IPS-NIHi11 (cell line): ENCODE measurements at places on chromosomes 11 and 22.
A peak's percentile ranks its signal among the peaks of the same experiment; 100 is the strongest.

- DNase-seq: no peak
Observed at GRCh38 chr11:12218909-12219308, 108.5 kb downstream of the MICAL2 start.

GRCh38 chr22:33303099-33303498 is 244.9 kb upstream of the SYN3 start:
- DNase-seq: no peak

- peak; percentile 87 for DNase-seq
Observed at GRCh38 chr22:48663297-48663696, 1164.4 kb downstream of the BRD1 start.

- no peak for DNase-seq
Observed at GRCh38 chr11:94576306-94576705, 9.1 kb downstream of the PIWIL4 start.

DNA sequence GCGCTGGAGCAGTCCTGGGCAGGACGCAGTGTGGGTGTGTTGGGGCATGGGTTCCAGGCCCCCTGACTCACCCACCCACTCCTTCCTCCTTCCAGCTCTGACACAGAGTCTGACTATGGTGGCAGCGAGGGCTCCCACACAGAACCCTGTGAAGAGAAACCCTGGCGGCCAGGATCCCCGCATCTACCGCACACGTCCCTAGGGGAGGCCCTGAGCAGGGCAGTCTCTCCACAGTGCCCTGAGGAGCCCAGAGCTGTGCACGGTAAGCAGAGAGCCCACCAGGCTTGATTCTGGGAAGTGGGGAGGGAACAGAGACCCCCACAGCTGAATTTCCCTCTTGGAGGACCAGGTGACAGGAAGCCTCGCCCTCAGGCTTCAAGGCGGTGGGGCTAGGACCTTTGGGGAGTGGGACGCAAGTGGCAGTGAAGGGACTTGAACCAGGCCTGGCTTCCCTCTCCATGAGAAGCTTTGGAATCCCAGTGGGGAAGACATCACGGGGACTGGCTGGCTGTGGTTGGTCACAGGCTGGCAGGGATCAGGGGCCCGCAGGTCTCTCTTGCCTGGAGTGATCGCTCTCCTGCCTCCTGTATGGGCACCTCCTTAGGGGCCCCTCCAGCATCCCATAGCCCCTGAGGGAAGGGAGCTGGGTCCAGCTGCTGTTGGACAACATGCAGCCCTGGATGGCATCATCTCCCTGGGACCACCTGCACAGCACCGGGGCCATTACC is 96.4 kb upstream of the PARVA start:
- no peak for DNase-seq

DNA sequence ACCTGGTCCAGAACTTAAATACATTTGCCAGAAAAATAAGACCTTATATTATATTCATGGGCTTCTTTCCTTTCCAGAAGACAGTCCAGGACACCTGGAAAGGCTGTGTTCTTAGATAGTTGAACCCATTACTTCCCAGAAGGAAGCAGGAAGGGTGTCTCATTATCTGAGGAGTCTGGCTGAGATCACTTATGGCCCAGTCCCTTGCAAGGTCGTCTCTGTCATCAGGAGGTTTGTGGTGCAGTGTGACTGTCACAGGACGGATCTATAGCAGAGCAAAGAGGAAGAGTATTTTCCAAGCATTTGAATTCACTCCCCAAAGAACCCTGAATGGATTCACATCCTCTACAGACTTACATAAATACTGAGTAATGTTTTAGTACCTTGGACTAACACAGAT is 270.7 kb upstream of the MTNR1B start:
- no peak for DNase-seq

- DNase-seq: no peak
Observed at GRCh38 chr11:61832754-61833153, 4.7 kb downstream of the FADS2 start.

DNA sequence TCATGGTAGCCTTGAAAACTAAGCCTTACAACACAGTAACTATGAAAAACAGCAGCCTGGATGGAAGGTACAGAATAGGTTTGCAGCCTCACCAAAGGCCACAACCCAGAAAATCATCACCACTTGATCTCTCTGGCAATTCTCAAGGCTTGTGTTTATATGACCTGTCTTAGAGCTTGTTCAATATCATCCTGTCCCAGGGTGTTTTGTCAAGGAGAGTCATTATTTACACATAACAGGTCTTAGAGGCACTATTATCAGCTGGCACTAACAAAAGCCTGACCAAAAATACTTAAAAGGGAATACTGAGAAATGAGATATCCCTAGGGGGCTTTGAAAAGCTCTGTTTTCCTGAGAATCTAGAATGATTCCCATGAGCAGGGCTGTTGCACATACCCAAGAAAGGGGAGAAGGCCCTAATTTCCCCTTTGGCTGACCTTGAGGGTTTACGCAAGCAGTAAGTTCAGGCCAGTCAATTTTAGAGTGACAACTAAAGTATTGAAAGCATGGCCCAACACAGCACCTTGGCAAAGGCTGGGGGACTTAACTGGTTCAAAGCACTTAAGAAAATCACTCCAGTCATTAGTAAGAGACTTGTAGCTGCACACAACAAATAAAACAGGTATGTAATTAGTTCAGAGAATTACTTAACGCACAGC is 7.9 kb downstream of the SC5D start:
- no peak for DNase-seq

DNA sequence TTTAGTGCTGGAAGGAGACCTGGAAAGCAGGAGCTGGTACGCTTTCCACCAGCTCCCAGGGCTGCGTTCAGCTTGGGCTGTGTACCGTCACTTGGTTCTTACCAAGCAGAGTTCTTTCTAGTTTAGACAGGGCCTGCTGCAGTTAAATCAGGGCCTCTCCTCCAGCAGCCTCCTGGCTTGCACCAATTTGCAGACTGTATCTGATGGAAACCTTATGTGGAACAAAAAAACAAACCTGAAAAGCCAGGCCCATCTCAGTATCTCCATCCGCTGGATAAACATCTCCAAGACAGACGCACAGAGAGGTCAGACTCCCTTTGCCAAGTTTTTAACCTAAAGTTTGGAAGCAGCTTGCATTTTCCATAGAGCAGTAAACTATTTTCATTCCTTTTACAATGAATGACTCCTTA is 288.6 kb upstream of the SORL1-AS1 start:
- DNase-seq: no peak

GRCh38 chr11:24155792-24156191 is 341.1 kb upstream of the LUZP2 start:
- DNase-seq: peak; percentile 20

GRCh38 chr22:36954251-36955014 is 41.0 kb downstream of the CSF2RB start:
- no peak for DNase-seq

DNA sequence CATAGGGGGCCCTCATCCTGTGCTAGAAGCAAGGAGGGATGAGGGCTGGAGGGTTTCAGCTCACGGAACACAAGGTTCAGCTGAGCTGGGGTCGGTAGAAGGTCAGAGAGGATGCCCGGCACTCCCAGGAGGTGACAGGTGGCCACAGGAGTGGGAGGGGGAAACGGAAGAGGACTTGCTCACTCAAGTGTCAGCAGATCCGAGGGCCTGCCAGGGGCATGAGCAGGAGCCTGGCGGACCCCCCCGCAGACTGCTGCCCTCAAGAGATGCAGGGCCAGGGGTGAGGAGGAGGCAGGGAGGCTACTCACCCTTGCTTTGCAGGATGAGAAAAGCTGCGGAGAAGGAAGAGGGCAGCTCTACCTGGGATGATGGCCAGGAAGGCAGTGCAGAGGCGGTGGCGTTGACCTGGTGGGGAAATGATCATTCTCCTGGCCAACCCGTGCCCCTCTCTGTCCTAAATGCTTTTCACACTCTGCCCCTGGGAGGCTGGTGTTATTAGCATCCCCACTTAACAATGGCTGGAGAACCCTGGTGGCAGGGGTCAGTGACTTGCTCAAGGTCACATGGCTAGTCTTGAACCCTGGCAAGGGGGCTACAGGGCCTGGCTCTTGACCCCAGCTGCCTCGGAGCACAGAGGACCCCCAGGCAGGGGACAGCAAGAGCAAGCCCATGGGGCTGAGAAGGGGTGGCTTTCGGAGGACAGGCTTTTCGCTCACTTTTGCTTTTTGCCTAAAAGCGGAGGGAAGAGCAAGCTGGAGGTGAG is 30.1 kb upstream of the CSNK1E start:
- DNase-seq: peak; percentile 5

DNA sequence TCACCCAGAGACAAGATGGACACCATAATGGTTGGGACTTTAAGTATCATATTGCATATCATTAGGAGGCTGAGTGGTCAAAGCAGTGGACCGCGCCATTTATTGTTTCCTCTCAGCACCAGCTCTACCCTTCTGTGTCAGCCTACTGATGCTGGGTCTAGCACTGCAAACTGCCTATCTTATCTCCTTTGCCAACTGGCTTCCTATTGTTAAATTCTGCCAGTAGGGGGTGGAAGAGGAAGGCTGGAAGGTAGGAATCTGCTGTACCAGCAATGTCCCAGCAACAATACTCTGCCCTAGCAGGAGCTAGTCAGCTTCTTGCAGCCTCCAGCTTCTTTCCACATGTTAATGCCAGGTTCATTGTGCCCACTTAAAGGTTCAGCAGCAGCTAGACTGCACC is 367.1 kb upstream of the PDGFD start:
- DNase-seq: peak; percentile 55

- no peak for DNase-seq
Observed at GRCh38 chr11:116224889-116225200, 547.9 kb downstream of the BUD13 start.

GRCh38 chr11:128289048-128289447 is 298.3 kb downstream of the ETS1 start:
- DNase-seq: no peak

GRCh38 chr11:111765320-111765983 is 737 bp downstream of the PPP2R1B start:
- DNase-seq: peak; percentile 68

DNA sequence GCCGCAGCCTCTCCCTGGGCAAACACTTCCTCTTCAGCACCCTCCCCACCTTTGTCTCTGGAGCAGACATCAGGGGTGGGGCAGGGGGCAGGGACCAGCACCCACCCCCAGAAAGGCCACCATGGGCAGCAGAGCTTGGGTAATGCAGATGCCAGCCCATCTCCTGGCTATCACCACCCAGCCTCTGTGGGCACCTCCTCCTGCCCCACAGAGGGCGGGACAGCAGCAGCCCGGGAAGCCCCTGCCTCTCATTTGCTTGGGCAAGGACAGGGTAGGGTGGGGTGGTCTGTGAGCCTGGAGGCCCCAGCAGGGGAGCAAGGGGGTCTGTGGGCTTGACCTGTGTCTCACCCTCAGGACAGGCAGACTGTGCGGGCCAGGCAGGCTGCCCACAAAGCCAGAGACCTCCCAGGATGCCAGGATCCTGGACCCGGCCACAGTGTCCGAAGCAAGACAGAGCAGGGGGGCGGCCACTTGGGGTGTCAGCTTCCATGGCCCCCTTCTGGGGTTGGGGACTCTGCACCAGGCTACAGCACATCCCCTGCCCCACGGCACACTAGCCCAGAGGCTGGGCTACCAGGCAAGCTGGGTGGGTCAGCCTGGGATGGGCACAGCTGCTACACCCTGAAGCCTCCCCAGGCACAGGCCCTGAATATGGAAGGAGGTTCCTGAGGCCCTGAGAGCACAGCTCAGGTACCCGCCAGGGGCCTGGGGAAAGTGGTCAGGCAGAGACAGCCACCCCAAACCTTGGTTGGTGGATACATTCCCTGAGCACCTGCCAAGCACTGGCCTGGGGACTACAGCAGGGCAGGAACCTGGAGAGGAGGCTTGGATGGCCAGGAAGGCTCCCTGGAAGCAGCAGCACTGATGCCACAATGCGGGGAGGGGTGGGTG is 4.5 kb downstream of the RNH1 start:
- DNase-seq: peak; percentile 13

DNA sequence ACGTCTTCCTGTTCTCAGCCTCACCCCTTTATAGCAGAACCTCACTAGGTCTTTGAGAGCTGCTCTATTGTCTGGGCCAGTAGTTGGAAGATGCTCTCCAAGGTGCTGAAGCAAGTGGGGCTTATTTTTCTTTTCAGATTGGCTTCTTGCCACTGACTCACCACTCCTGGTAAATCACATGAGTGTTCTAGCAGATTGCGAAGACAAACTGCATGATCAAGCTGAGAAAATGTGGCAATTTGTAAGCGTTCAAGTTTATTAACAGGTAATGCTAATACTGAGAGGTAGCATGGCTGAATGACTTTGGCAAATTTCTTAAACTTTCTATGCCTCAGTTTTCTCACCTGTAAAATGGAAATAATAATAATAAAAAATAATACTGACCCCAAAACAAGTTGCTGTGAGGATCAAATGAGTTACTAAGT is 59.2 kb downstream of the CACNG2 start:
- peak; percentile 83 for DNase-seq

DNA sequence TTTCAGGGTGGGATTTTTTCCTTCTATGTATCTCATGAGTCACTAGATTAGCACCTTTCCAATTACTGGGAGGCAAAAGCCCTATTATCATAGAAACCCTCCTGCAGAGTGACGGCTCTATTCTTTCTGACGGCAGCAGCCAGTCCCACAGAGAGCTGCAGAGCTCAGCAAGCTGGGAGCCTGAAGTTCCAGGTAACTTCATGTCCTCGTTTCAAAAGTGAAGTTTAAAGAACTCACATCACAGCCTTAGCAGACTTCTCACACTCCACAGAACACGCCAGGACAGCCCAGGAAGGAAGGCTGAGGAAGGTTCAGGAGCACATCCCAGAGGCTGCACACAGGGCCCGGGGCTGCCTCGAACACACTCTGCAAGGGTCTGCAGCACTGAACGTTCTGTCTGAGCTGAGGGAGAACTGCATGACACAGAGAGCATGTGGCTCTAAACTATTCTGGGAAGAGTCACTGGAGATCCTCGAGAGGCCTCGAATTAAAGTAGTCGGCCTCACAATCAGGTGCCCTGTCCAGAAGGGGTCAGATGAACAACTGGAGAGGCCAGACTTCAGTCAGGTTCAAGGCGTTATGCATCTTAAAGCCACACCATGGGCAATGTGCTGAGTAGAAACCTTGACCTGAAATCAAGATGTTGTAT is 104.2 kb upstream of the DRD2 start:
- DNase-seq: no peak

DNA sequence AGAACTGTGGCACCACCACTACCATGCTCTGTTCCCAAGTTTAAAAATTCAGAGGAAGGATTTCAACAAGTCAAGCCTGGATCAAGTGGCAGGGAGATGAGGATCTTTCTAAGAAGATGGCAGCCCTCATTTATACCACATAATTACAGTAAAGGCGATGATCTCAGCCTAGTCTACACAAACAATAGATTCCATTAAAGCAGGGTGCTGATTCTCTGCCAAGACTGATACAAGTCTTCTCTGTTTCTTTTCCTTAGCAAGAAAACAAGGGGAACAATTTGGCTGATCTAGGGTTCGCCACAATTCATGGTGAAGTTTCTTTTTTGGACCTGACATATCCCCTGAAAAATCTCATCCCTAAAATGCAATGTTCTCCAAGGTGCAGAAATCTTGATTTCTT is 73.9 kb downstream of the PPFIBP2 start:
- DNase-seq: no peak

GRCh38 chr22:46774253-46774979 is 12.0 kb downstream of the TBC1D22A start:
- DNase-seq: no peak
